DND-41 (cell line): ENCODE measurements at places on chromosomes 2 and 18.
A peak's percentile ranks its signal among the peaks of the same experiment; 100 is the strongest.

- no peak for DNase-seq
Observed at GRCh38 chr2:71596011-71596410, 142.7 kb downstream of the DYSF start.

- no peak for DNase-seq
Observed at GRCh38 chr2:101396316-101396717, 9.0 kb upstream of the CREG2 start.

GRCh38 chr2:106943468-106944200 lies 57.7 kb upstream of the ST6GAL2 start:
- DNase-seq = no peak

GRCh38 chr18:27527856-27528255 lies 342.7 kb upstream of the CHST9 start:
- no peak for DNase-seq

GRCh38 chr2:37156071-37156856 lies 516 bp downstream of the EIF2AK2 start:
- DNase-seq = peak; percentile 50

GRCh38 chr2:191748528-191749180 lies 70.7 kb downstream of the NABP1 start:
- DNase-seq = no peak
